Mucosa of descending colon (tissue), 3 donors: ENCODE measurements at places on chromosomes 6 and 20. TPM values are rescaled to one million over a fixed set of nuclear protein-coding genes. Genes with fewer than 3 reads are reported as not detected.

KIF25 gene
- 1.1 TPM for total RNA-seq

DNA sequence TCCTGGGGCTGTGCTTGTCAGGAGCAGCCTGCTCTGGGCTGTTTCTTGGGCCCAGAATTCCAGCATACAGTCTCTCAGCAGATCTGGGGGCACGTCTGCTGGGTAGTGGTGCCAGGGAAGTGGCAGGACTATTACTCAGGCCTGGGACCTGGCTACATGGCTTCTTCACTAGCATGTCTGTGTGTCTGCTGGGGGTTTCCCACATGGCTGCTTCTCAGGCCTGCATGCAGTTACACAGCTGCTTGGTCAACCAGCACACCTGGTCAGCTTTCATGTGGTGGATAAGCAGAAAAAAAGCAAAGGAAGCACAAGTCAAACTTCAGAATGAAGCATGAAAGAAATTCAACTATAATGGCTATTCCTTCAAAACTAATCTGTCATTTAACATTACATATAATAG lies 316.2 kb upstream of the NOX3 start:
- DNase-seq = no peak

DNA sequence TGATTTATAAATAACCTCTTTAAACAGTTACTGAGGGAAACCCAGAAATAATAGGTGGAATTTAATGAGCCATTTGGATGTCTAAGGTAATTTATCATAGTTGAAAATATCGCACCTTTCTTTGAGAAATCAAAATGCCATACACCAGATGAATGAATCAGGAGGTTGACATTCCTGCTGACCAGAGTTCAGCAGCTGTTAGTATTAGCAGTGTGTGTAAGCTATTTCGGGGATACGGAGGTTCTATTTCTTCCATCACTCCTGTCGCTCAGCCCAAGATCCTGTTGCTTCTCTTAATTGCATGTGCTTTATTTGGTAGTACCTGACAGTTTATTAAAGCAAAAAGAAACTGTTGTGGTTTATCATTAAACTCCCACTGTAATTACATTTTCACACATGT lies 67.1 kb downstream of the HDGFL1 start:
- DNase-seq = no peak

DNA sequence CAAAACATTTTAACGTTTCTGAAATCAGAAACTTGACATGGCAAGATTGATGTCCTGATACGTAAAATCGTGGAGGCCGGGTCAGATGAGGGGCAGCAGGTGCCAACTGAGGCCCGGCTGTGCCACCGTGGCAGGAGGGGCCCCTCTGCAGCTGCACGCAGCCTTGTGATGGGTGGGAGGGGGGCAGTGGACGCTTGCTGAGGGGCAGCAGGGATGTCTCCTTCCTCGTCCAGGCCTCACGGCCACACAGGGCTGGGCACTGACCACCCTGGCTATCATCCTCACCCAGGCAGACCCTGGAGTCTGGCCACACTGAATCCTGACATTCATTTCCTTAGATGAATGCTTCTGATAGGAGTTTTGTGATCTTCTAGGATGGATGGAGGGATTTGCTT lies 114.7 kb downstream of the ERMARD start:
- no peak for DNase-seq

CGA gene
- not detected for total RNA-seq
